ENCODE measurements at places on chromosomes 3 and 15. TPM values are rescaled to one million over a fixed set of nuclear protein-coding genes. Genes with fewer than 3 reads are reported as not detected.

DNA sequence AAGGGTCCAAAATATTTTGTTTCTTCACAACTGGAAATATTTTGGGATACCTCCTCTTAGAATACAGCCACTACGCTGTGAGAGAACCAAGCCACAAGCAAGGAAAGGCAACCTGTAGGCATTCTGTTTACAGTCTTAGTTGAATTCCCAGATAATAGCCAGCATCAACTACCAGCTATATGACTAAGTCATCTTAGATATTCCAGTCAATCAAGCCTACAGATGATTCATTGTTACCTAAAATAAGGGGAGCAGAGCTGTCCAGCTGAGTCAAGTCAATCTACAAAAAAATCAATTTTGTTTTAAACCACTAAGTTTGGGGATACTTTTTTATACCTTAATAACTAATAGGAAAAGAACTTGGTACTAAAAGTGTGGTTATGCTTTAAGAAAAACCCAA lies 526.4 kb upstream of the DPPA4 start:
- no peak for DNase-seq

The PLOD2 gene
- total RNA-seq: 74.2 TPM

GRCh38 chr3:17655743-17656142 lies 86.7 kb downstream of the TBC1D5 start:
- DNase-seq: no peak

The CP gene
- 3.7 TPM for total RNA-seq

The MED12L gene
- total RNA-seq: 0.68 TPM

The CSK gene
- 9.7 TPM for total RNA-seq

- DNase-seq: no peak
Measured at GRCh38 chr15:56425976-56426375, 39.0 kb downstream of the MNS1 start.

- DNase-seq: no peak
Measured at GRCh38 chr3:125052624-125053303, 3.0 kb downstream of the HEG1 start.

The CHCHD4 gene
- 31.7 TPM for total RNA-seq

The CCDC174 gene
- 21.3 TPM for total RNA-seq

DNA sequence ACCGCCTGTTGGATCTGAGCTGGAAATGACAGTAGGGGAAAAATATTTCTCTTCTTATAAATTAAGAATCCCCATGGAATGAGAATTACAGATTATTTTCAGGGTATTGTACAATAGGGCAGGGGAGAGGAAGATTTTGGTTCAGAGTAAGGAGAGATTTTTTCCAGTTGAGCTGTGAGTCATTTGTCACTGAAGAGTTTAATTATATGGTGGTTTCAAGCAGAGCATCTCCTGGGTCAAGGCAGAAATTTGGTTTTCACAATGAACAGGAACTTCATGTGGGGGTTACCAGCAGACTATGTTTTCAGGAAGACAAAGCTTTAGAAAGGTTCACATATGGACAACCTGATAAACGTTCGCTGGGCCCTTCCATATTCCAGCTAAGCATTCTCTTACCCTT lies 182.8 kb upstream of the NR2E3 start:
- no peak for DNase-seq

The BOC gene
- 85.1 TPM for total RNA-seq

GRCh38 chr3:134334901-134335280 lies 39.4 kb downstream of the AMOTL2 start:
- no peak for DNase-seq

DNA sequence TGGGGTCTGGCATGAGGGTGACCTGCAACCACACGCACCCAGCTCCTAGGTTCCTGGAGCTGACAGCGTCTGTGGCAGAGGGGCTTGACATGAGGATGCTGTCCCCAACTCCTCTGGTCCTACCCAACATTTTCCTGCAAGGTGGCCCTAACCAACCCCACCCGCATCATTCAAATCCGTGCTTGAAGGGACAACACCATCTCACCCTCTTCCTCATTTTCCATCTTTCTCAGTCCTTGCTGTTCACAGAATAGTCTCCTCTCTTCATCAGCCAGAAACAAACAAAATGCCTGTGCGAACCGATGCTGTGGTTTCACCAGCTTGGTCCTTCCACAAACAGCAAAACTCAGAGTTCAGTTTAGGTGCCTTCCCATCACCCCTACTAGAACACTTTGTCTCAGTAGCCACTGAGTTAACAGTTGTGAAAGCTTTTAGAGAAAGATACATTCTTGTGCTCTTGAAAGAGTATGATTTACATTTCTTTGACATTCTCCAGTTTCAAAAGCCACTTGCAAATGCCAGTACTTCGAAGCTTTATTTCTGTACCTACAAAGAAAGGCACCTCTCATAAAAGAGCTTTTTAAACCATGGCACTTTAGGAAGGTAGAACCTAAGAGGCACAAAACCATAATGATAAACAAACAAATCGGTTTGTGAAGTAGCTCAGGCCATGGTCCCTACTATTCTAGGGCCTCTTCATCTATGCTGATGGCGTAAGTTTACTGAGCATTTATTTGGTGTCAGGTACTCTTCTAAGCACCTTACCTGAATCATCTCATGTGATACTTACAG lies 360.1 kb downstream of the SHQ1 start:
- no peak for DNase-seq

DNA sequence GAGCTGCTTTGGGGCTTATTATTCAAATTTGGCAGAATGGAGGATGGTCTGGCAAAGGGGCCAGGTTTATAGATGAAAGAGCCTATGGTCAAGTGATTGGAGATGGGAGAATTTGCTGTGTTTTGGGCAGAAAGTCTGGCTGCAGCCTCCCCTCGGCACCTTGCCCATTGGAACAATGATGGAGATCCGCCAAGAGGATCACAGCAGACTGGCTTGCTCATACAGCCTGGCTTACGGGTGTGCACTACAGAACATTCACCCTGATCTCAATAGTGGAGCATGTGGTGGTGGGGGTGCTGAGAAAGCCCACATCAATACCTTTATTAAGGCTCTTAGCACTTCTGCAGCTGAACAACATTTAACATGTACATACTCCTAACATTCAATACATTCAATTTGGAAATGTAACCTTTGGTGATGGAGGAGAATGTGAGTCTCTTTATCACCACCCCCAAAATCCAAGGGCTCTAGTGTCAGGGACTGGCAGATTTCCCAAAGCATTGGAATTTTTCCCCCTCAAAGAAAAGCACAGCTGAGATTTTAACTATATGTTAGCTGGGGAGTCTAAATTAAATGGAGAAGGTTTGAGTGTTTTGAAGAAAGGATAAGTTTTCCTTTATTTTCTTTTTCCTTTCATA lies 118.4 kb upstream of the TMC3 start:
- DNase-seq: no peak

DNA sequence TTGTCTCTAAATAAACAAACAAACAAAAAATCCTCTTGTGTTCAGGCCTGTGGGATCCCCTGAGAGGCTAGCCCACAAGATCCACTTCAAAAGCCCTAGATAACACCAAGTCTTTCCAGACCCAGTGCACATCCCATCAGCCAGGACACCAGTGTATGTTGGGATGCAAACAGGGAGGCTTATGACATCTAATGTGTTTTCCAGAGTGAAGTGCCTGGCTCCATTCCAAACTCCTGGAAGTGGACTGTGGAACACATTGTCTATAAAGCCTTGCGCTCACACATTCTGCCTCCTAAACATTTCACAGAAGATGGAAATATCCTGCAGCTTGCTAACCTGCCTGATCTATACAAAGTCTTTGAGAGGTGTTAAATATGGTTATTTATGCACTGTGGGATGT lies 57.0 kb downstream of the MLH1 start:
- DNase-seq: no peak

The OR5K2 gene
- total RNA-seq: not detected

DNA sequence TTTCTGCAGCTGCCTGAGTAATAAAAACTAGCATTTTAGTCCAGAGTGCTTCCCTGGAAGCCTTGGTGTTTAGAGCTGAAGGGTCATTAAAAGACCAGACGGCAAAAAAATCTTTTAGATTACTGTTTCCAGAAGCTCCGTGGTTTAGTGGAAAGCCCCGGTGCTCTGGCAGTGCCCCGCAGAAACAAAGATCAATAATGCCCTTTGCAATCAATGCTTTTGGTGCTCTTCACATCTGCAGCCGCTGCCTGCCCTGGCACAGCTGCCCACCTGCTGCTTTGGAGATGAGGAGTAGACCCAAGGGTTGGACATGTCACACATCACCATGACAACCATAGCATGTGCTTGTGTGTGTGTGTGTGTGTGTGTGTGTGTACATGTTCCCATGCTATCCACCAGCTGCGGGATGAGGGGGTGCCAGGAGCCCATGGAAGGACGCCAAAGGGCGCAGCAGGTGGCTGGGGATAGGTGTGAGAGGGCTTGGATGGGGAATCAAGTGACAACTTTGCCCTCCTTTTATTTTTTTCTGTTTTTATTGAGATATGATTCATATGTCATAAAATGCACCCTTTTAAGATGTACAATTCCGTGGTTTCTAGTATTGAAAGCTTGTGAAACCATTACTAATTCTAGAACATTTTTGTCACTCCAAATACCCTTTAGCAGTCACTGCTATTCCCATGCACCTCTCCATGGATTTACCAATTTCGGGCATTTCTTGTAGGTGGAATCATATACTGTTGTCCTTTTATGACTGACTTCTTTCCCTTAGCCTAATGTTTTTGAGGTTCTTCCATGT lies 75.7 kb upstream of the KLHL25 start:
- no peak for DNase-seq

DNA sequence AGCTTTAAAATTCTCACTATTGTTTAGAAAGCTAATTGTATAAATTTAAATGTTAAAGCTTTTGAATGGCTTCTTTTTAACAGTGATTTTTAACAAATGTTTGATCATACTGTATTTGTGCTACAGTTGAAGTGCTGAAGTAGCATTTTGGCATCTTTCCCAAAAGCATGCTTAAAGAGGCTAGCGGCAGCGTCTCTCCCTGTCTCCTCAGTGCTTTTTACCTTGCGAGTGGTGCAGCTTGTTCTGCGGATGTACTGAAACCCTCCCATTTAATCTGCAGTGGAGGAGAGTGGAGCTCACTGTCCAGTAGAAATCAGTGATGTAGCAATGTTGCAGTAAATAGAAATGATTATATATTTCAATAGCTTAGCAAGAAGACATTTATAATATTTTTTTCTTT lies 43.7 kb downstream of the LRRC49 start:
- no peak for DNase-seq

- DNase-seq: no peak
Measured at GRCh38 chr15:81293728-81294515, 30.0 kb downstream of the STARD5 start.

- no peak for DNase-seq
Measured at GRCh38 chr3:71299160-71299559, 284.4 kb downstream of the FOXP1 start.

- DNase-seq: no peak
Measured at GRCh38 chr3:34284959-34285826, 486.8 kb downstream of the PDCD6IP start.

The FOXB1 gene
- not detected for total RNA-seq

The ZNF80 gene
- not detected for total RNA-seq

GRCh38 chr3:56836276-56837163 lies 34.8 kb upstream of the ARHGEF3 start:
- DNase-seq: no peak

The STRA6 gene
- total RNA-seq: not detected

DNA sequence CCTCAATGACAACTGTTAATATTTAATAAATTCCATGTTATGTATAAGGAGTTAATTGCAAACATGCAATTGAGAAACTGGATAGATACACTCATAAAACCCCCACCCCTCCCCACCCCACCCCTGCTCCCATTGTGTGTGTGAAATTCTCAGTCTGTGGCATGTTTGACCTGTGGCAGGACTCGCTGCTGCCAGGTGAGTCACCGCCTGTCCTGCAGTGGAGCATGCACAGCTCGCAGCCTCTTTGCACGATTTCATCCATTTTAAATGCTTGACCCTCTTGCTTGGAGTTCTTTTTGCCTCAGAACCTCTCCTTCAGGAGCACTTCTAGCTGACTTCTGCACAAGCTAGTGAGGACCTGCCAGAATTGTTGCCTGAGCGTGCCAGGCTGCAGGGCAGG lies 5.3 kb upstream of the APEH start:
- DNase-seq: no peak

GRCh38 chr3:145780301-145780700 lies 380.7 kb downstream of the PLOD2 start:
- DNase-seq: no peak

The BFSP2 gene
- total RNA-seq: not detected

The ARIH2 gene
- total RNA-seq: 165 TPM

DNA sequence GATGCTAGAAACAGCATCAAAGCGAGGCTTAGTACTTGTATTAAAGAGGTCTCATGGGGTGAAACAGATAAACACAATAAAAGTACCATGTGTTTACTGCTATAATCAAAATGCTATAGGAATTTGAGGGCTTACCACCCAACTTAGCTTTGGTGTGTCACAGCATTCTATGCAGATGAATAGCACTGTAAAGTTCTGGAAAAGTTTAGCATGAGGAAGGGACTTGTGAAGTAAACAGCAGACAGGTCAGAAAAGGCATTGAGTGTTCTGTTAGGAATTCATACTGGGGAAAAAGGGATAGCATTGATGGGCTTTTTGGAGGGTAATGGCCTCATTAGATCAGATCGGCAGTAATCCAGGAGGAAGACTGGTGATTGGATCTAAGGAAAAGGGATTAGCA lies 505.3 kb downstream of the NLGN1 start:
- DNase-seq: no peak

The ANKUB1 gene
- not detected for total RNA-seq

DNA sequence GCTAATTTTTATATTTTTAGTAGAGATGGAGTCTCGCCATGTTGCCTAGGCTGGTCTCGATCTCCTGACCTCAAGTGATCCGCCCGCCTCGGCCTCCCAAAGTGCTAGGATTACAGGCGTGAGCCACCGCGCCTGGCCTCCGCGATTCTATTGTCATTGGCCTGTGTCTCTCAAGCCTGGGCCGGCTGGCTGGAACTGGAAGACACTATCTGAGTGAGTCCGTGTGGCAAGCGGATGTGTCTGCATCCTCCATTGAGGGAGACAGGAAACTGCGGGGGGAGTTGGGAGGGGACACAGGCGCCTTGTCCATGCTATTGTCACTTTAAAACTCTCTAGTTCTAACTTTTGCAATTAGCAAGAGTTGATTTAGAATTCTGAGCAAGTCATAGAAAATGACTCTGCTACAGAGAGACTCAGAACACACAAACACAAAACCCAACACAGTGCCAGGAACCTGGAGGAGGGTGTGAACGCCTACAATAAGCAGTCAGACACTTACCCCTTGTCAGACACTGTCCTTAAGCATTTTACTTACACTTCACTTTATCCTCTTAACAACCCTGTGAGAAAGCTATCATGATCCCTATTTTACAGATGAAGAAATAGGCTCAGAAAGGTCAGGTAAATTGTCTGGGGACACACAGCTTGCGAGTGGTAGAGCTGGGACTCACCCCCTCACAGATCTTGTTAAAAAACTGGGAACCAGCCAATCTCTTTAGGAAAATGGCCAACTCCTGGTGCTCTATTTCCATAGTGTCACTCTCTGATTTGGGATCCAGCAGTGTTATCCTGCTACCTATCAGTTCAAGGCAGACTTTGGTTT lies 38.7 kb downstream of the ANP32A start:
- DNase-seq: no peak

- DNase-seq: no peak
Measured at GRCh38 chr3:124699686-124700396, 30.4 kb upstream of the UMPS start.

- no peak for DNase-seq
Measured at GRCh38 chr15:73026511-73027054, 25.7 kb upstream of the NEO1 start.
